ENCODE measurements at places on chromosomes 16 and 17.

DNA sequence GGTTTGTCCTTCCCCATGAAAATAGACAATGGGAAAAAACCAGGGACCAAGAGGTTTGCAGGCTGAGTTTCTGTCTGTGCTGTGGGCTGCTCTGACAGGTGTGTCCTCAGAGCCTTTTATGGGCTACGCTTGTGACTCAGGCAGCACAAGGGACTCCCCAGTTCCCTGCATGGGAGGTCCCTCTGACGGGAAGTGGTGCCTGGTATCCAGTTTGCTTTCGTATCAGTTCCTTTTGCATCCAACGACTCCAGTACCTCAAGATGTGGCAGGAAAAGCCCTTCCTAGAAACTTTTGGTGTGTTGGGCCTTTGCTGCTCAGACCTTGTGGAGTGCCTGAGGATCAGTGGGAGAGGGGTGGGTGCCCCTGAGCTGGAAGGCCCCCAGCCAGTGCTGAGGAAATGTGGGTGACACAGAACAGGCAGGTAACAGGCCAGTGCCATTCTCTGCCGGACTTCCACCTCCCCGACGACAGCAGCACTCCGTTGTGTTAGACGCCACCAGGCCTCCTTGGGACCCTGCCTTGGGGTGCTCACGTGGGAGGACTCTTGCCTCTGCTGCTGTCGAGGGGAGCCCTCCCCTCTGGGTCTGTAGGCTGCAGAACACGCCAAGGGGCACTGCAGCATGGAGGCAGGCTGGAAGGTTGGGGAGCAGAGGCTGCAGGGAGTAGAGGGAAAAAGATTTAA lies 38.4 kb upstream of the IRF8 start:
- no peak for DNase-seq

DNA sequence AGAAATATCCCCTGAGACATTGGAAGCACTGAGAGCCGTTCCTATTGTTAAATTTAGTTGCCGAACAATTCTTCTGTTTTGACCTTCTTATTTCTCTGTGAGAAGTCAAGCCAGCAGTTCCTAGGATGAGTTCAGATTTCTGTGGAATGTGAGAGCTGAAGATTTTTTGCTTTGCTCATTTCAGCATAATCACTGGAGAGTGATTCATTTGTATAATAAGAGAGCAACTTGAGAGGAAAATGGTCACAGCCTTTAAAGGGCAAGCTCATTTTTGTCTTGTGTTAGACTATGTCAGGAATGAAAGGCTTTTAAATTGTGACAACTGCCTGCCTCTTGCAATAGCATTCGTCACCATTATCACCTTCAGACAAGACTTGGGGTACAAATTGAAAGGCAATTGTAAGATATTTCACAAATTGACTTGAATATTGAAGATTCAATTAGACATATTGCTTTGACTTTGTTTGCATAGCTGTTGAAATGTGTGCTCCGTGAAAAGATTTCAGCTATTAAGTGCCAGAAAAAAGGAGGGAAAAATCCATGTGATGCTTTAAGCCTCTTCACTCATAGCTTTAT lies 900.0 kb upstream of the GOT2 start:
- no peak for DNase-seq

DNA sequence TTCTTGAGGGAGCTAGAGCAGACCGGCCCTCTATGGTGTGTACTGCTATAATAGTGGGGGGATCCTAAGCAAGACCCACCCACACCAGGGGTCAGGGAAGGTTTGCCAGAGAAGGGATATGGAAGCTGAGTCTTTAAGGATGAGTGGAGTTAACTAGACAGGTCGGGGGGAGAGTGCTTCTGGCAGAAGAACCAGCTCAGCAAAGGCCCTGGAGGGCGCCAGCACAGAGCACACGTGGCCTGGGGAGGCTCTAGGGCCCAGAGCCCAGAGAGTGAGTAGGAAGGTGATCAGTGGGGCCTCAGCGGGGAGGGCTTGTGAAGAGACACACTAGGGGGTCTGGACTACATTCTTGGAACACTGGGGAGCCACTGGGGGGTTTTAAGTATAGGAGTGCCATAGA lies 21.1 kb downstream of the NGFR start:
- no peak for DNase-seq

DNA sequence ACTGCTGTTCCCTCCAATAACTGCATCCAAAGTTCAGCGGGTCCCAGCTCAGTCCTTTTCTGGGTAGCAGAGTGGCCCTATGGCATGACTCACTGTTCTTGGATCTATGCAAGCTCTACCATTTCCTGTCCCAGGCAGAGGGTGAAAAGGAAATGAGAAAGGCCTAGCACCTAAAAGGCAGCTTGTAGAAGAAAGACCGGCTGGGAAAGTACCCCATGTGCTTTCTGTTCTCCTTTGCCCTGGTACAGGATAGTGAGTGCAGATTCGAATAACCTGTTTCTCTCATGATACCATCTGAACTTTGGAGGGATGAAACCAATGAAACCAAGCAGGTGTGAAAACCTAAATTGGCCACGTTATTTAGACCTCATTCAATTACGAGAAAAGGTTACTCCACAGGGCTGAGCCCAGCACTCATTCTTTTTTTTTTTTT lies 12.7 kb upstream of the HASPIN start:
- DNase-seq = no peak

DNA sequence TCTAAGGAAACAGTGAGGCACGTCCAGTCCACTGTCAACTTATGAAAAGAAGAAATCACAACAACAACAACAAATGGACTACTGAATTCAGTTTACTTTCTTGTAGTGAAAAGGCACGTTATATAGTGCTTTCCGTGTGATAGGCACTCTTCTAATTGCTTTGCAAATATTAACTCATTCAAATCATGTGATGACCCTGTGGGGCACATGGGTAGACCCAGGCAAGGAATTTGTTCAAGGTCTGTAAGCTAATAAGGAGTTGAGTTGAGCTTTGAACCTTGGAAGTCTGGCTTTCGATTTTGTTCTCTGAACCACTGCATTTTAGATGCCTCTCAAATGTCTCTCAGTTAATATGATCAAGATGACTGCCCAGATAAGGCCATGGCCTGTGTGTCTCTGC lies 295.1 kb upstream of the RBFOX1 start:
- DNase-seq = no peak

DNA sequence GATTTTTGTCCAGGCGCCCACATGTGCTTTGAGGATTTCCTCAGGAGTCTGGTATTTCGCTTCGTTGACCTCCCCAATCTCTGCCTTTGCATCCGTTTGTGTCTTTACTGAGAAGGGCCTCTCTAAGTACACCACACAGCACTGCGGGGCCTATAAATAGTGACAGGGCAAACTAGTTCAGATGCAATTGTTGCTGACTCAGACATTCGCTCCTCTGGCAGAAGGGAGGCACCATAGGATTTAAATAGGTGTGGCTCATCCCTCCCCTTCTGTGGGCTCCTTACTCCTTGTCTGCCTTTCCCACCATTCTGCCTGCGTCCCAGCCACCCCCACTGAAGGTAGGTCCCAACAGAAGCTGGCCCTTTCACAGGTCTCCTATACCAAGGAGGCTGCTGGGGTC lies 192.3 kb downstream of the SHISA9 start:
- DNase-seq = no peak

- no peak for DNase-seq
Observed at GRCh38 chr17:59893676-59894100, 767 bp downstream of the RPS6KB1 start.

DNA sequence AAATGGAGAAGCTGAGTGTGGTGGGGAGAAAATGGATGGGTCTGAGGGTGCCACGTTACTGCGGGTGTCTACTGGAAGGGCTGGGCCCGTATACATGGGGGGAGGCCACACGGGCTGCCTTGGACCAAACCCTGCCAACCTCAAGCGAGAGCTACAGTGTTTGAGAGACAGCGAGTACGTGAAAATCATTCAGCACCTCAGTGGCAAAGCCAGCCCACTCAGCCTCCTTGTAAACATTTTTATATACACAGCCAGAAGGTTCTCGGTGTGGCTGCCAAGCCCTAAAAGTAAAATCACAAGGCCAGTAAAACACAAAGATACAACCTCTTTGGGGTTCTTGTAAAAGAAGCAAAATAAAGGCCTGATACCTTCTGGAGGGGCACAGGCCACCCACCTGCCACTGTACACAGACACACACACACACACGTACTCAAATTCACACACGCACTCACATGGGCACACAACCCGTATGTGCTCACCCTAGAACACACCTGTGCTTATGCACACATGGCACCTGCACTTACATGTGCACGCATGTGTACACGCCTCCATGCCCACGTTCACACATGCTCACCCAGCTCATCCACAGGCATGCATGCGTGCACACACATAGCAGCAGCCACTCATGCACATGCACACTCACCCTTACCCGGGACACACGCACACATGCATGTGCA lies 102.8 kb downstream of the GSG1L start:
- DNase-seq = no peak

- DNase-seq = no peak
Observed at GRCh38 chr16:8391257-8391656, 199.1 kb downstream of the TMEM114 start.

DNA sequence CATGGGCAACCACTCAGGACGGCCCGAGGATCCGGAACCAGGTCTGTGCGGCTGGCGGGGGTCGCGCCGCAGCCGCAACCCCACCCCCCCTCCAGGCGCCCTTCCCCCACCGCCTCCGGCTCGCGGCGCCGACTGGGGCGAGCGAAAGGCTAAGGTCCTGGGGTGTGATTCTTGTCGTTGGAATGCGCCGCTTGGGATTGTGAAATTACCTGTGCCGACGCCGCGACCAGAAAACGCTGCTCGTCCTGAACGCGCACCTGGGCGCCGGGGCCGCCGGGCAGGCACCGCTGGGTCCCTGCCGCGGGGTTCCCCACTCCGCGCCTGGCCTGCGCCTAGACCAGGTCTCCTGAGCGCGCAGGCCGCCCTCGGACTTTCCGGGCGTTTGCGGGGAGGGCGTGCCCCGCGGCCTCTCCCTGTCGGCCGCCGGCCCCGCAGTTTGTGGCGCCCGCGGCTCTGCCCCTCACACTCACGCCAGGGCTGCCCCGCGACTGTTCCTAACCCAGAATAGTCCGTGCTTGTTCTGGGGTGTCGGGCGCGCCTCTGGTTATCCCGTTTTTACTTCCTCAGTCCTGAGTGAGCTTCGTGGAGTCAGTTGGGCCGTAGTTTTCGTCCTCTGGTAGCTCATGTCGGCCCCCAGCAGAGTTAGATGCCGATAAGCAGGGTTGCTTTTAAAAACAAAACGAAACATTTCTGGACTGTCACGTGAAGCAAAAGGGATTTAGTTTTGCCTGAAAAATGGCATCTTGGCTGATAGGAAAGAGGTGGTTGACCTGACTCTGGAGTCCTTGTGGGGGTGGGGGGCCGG lies 147.2 kb downstream of the SPECC1 start:
- DNase-seq = no peak

DNA sequence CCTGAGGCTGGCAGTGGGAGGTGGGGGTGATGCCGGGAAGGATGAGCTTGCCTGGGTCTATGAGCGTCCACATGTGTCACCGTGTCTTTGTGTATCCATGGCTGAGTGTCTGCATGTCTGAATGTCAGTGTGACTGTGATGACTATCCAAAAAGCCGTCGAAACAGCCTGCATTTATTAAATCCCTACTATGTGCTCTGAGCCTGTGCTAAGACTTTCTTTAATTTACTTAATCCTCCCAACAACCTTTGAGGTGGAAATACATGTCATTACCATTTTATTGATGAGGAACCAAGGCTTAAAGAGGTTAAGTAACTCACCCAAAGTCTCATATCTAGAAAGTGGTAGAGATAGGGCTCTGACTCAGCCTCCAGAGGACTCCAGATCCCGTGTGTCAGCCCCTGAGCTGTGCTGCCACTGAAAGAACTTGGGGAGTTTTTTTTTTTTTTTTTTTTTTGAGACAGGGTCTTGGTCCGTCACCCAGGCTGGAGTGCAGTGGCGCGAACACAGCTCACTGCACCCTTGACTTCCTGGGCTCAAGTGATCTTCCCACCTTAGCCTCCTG lies 20.0 kb downstream of the ARHGAP23 start:
- DNase-seq = no peak

DNA sequence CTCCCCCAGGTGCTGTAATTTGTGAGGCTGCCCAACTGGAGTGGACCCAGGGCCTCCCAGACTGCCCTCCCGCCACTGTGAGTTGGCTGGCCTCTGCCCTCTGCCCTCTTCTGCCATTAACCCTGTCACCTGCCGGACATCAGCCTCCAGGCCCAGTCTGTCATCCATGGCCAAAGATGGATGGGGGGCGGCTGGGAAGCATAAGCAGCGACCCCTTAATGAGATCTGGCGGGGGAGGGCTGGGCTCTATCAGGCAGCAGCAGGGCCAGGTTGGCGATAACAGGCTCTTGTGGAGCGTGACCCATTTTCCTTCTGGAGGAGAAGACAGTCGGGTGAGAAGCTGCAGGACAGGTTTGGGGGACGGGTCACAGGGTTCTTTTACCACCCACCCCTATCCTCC lies 25.3 kb downstream of the CDK5RAP3 start:
- no peak for DNase-seq

DNA sequence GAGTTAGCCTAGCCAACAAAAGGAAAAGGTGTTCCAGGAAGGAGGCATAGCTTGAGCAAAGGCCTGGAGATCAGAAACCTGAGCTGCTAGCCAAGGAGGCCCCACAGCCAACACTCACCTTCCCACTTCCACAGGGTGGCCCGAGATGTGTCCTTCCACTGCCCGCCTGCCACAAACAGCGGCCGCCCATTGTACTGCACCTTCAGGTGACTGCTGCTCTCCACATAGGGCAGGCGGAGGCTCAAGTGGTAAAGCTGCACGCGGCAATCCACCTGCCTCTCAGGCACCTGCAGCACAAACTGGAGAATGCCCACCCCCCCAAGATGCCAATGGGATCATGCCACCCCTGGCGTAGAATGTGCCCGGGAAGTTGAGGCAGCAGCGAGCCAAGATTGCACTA lies 111.5 kb downstream of the RMI2 start:
- no peak for DNase-seq

GRCh38 chr16:87441886-87442580 lies 49.9 kb downstream of the MAP1LC3B start:
- DNase-seq = no peak

DNA sequence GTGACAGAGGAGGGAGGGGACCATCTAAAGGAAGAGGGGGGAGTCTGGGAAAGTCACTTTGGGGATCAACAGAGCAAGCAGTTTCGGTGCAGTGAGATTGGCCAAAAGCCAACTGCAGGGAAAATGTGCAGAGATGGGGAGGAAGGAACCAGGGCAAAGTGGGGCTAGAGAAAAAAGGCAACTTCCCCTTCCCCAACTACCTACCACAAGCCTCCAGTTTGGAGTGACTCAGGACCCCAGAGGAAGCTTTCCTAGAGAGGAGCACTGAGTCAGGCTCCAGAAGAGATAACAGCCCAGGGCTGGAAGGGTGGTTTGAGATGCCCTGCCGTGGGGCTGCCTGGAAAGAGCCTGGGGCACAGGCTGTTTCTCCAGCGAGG lies 6.9 kb upstream of the CD300LD start:
- DNase-seq = no peak

DNA sequence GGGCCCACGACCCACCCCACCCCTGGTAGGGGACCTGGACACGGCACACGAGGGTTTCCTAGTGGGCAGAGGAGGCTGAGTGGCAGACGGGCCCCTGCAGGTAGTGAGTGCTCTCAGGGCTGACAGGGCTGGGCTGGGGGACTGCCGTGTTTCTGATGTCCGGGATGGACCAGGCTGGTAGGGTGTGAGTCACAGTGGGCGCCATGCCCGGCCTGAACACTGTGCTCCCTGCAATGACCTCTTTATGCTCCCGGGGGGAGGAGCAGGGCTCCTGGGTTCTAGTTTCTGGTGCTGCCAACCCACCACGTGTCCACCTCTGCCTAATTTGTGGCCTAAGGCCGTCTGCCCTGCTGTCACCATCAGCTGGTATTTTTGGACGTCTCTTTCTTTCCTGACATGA lies 26.3 kb downstream of the ARHGAP23 start:
- DNase-seq = no peak

Data from kidney epithelial cell (primary cell).